Breast epithelium (tissue), 4 donors: ENCODE measurements at places on chromosomes 12 and 14. TPM values are rescaled to one million over a fixed set of nuclear protein-coding genes. Genes with fewer than 3 reads are reported as not detected.

DNA sequence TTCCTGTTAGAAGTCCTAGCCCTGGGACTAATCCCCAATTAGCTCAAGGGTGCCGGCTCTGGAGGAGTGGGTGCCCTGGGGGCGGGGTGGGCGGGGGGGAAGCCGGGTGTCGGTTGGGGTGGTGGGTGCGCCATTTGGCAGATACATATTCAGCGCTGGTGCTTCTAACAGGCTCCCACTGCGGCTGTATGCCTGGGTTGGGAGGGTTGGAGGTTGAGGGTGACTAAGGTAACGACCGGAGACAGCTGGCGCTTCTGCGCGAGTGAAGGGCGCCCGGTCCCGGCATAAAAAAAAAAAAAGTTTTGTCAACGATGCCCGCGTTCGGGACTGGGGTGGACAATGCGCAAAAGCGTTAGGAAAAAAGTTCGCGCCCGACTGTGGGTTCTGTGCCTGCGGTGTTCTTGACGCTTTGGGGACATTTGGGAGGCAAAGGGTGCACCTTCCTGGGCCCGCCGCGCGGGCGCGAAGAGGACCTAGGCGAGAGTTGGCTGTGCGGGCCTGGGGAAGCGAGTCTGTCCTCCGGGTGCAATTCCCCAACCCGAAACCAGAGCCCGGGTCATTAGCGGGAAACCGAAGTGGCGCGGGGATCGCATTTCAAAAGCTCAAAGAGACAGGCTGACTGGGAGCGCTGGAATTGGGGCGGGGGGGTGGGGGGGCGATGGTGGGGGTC, 19.2 kb downstream of the TBX3 start:
- H3K4me3 ChIP-seq = no peak overlapping the region
- no peak for DNase-seq
- H3K27ac ChIP-seq = peak overlapping the region; percentile 85
- H3K36me3 ChIP-seq = no peaks in the 10 kb centered on the region

PROX2 gene
- total RNA-seq = not detected

- no peaks in the 10 kb centered on the region for H3K4me1 ChIP-seq
- H3K27ac ChIP-seq = no peak overlapping the region
- H3K27me3 ChIP-seq = no peaks in the 10 kb centered on the region
- no peak overlapping the region for H3K4me3 ChIP-seq
- no peaks in the 10 kb centered on the region for H3K36me3 ChIP-seq
Measured at GRCh38 chr14:41868396-41868795, 261.7 kb downstream of the LRFN5 start.

DNA sequence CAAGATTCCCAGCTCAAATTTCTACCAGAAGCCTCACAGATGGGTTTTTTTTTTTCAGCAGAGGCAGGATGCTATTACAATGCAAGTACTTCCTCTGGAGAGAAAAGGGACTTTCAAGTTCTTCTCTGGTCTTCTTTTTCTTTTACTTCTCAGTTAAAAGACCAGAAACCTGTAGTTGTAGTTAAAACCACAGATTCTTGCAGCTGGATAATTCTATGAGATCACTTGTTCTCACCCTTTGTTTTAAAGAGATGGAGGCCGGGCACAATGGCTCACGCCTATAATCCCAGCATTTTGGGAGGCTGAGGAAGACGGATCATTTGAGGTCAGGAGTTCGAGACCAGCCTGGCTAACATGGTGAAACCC, 47.6 kb upstream of the OVCH1 start:
- no peaks in the 10 kb centered on the region for H3K27me3 ChIP-seq
- H3K27ac ChIP-seq = no peak overlapping the region
- no peaks in the 10 kb centered on the region for H3K36me3 ChIP-seq
- no peaks in the 10 kb centered on the region for H3K4me1 ChIP-seq

DNA sequence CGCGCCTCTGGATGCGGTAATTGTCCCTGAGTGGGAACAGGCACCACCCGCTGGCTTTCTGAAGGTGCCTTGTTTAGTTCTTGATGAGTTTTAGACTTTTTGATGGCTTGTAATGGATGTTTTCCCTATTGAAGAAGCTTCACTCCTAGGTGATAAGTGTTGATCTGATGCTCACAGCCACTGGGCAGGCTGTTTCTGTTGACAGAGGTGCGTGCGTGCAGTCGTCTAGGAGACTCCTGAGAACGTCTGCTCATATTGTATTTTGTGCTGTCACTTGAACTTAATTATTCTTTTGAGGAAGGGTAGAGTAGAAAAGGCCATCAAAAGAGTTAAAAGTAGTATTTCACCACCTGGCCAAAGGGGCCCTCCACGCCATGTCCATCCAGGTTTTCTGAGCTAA, 70.5 kb downstream of the EP400 start:
- no peak overlapping the region for H3K27ac ChIP-seq
- no peak overlapping the region for H3K4me3 ChIP-seq
- no peaks in the 10 kb centered on the region for H3K27me3 ChIP-seq
- peaks cover 30% of the 10 kb centered on the region for H3K36me3 ChIP-seq
